Activated T-helper 1 cell treated with anti-CD3 and anti-CD28 coated beads, Interleukin-12 subunit alpha, Interleukin-12 subunit beta, Interleukin-2, Interleukin-4 antibody, amounts not matched to agents 30 ng/mL and 10 ng/mL and 1 ng/mL, durations not matched to agents 14 hours and 24 hours and 36 hours (primary cell): ENCODE measurements at places on chromosomes 4 and X.

- DNase-seq = no peak
Measured at GRCh38 chr4:142402900-142403299, 443.2 kb downstream of the INPP4B start.

GRCh38 chrX:20434986-20435385 lies 168.3 kb upstream of the RPS6KA3 start:
- no peak for DNase-seq

GRCh38 chr4:114420069-114420468 lies 178.5 kb upstream of the UGT8 start:
- DNase-seq = no peak

DNA sequence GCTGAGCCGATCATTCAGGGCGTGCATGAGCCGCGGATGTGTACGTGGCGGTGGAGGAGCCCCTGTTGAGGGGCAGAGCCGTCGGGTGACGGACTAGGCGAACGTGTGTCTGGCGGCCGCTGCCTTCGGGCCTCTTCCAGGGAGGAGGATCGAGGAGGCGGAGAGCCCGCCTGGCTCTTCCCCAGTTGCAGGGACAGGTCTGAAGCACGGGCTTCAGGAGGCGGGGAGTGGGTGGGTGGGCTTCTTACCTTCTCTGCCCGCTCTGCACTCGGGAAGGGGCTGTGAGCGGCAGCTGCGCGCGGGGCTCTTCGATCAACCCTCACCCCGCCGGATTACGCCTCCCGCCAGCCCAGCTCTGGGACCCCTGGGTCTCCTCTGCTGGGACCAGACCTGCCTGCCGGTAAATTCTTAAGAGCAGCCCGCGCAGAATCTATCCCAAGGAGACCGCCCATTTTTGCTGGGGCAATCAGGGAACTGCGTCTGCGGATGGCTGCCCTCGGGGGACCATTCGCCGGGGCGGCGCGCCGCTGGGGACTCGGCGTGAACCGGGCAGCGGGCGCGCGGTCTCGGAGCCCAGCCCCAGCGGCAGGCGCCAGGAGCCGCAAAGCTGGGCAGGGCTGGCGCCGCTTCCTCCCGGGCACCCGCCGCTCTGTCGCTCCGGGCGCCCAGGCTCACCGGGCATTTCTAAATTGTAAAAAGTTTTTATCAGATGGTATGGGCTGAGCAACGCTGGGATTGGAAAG lies 4.9 kb downstream of the PLAC8 start:
- DNase-seq = peak; percentile 24

DNA sequence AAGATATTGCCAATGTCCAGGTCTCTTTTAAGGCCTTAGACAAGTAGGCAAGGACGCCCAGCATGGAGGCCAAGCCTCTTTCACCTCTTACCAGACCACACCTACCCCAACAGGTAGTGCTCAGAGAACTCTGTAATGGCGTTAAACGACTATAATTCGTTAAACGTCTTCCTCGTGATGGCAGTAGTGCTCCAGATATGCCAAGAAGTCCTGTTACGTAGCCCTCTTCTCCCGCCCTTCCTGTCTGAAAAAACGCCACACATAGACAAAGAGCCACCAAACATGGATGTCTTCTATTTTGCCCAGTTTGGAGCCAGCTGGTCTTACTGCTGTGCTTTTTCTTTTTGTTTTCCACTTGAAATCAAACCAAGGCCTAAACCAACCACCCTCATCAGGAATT lies 190.7 kb downstream of the OR13H1 start:
- DNase-seq = no peak

DNA sequence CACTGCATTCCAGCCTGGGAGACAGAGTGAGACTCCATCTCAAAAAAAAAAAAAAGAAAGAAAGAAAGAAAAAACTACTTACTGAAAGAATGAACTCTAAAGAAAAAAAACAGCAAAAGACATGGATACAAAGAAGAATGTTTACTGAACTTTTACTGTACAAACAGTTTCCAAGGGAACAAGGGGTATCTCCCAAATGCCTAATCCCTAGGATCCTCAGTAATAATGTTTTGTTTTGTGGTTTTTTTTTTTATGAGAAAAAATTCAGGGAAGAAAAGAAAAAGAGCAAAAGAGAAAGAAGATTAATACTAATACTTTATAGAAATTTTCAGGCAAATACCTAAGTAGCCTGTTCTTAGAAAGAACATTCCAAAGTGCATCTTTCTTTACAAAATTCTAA lies 63.2 kb downstream of the ANTXR2 start:
- no peak for DNase-seq

DNA sequence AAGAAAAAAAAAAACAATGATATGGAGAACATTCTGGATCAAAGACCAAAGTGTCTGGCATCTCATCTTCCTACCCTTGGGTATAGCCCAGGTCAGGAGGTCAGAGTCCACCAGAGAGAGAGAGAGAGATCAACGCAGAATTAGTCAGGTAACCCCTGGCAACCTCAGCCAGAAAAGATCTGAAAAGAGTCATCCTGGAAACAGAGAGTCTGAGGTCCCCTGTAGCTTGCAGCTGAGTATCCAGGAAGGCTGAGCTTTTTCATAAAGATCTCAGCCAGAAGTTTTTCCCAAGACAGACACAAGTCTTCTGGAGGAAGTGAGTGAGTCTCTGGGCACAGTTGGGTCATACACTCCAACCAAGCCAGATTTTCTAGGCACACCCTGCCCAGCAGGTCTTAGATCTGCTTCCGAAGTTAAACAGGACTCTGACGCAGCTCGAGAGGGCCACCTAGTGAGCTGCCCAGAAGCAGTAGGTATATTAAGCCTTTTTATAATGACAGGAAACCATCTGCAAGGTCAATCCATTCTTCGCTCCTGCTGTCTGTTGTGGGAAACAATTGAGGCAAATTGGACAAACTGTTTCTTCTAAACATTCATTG lies 35.7 kb downstream of the ACE2 start:
- DNase-seq = no peak

- no peak for DNase-seq
Measured at GRCh38 chr4:150116506-150116905, 38.3 kb downstream of the DCLK2 start.

- no peak for DNase-seq
Measured at GRCh38 chr4:25030277-25031076, at the start of gene LGI2. Gene LGI2 (minus strand): TSS chr4:25030946. CDS start chr4:25030693, 253 bp downstream.

- DNase-seq = no peak
Measured at GRCh38 chr4:52107336-52107735, 56.2 kb downstream of the SPATA18 start.

- no peak for DNase-seq
Measured at GRCh38 chr4:184805462-184806228, 20.1 kb downstream of the ACSL1 start.

GRCh38 chr4:1191621-1192020 lies 19.2 kb upstream of the SPON2 start:
- no peak for DNase-seq

DNA sequence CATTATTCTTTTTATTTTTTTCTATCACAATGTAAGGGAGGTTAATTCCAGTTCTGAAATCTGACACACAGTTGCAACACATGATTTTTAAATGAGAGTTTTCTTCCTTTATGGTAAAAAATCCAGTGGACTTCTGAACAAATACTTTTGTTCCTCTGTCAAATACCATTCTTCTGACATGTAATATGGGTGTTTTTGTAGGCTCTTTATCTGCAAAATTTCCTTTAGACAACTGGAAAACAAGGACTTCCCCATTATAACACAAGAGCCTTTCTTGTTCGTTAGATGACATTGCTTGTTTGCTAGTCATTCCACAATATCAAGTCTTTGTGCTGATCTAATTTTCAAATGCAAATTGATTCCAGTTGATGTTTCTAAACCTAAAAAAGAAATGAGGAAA lies 7.7 kb downstream of the FANCB start:
- DNase-seq = no peak

- no peak for DNase-seq
Measured at GRCh38 chr4:70027011-70027410, 1.2 kb upstream of the HTN3 start.

- no peak for DNase-seq
Measured at GRCh38 chr4:117481742-117482141, 396.4 kb upstream of the TRAM1L1 start.

DNA sequence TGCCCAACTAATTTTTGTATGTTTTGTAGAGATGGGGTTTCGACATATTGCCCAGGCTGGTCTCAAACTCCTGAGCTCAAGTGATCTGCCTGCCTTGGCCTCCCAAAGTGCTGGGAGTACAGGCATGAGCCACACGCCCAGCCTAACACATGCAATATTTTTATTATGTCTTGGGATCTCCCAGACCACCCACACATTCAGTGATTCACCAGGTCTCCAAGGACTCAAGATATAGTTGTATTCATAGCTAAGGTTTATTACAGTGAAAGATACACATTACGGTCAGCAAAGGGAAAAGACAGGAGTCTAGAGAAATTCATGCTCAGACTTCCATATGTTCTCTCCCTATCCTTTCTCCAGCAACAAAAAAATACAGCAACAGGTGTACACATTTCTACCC lies 25.5 kb upstream of the FAM120C start:
- no peak for DNase-seq

GRCh38 chr4:129344058-129344457 lies 248.1 kb downstream of the C4orf33 start:
- no peak for DNase-seq
